ENCODE measurements at places on chromosomes 4 and X.

- DNase-seq = peak; percentile 3
Observed at GRCh38 chr4:151641167-151641566, 119.6 kb downstream of the GATB start.

- DNase-seq = no peak
Observed at GRCh38 chr4:138981930-138982390, 33.6 kb upstream of the NOCT start.

DNA sequence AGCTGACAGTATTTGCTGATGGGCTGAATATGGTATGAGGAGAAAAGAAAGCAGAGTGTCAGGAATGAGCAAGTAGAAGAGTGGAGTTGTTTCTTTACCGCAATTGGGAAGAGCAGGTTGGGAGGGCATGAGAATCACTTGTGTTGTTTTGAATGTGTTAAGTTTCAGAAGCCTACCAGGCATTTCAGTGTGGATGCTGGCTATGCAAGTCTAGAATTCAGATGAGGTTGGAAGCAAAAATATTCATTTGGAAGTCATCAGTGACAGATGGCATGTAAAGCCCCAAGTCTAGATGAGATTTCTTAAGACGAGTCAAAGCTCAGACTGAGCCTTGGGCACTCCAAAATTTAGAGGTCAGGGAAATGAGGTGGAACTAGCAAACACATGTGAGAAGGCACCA lies 156.4 kb downstream of the TSPAN5 start:
- DNase-seq = no peak

DNA sequence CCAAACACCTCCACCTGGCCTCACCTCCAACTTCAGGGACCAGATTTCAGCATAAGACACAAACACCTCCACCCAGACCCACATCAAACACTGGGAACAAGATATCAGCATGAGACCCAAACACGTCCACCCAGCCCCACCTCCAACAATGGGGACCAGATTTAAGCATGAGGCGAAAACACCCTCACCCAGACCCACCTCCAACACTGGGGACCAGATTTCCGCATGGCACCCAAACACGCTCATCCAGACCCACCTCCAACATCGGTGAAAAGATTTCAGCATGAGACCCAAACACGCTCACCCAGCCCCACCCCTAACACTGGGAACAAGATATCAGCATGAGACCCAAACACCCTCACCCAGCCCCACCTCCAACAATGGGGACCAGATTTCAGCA lies 210.0 kb downstream of the ASMT start:
- no peak for DNase-seq

GRCh38 chrX:115356369-115356768 lies 66.9 kb downstream of the LUZP4 start:
- DNase-seq = no peak

- DNase-seq = no peak
Observed at GRCh38 chr4:140720387-140721304, 35.5 kb downstream of the TBC1D9 start.

GRCh38 chr4:156378033-156378665 lies 424.5 kb upstream of the CTSO start:
- no peak for DNase-seq

DNA sequence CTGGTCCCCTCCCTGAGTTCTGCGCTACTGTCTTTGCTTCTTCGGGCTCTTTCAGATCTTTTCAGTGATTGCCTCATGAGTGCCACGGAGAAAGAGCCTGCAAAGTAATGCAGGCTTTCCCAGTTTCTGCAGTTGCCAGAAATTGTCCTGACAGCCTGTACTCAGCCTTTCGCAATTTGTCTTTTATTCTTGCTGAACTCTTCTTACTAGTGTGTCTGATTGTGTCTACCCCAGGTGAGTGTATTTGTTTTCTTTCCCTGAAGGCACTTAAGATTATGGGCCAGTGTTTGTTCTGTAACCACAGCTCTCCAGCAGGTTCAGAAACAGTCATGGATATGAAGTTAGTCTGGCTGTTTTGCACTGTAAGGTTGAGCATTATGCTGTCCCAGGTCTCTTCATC lies 47.1 kb downstream of the FAM193A start:
- DNase-seq = no peak

DNA sequence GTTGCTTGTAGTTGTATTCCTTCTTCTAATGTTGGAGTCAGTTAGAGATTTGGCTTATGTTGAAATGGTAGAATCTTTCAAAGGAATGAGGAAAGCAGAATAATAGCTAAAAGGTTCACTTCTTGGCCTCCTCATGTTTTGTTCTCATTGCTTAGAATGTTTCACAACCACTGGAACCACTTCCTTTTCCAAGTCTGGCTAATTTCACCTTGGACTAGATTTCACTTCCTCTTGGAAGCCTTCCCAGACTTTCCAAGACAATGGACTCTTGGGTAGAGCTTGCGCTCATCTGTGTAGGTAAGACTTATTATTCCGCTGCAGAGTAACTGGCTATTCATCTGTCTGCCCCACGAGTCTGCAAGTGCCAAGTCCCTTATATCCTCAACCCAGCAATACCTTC lies 8.3 kb downstream of the SPATA18 start:
- DNase-seq = no peak

DNA sequence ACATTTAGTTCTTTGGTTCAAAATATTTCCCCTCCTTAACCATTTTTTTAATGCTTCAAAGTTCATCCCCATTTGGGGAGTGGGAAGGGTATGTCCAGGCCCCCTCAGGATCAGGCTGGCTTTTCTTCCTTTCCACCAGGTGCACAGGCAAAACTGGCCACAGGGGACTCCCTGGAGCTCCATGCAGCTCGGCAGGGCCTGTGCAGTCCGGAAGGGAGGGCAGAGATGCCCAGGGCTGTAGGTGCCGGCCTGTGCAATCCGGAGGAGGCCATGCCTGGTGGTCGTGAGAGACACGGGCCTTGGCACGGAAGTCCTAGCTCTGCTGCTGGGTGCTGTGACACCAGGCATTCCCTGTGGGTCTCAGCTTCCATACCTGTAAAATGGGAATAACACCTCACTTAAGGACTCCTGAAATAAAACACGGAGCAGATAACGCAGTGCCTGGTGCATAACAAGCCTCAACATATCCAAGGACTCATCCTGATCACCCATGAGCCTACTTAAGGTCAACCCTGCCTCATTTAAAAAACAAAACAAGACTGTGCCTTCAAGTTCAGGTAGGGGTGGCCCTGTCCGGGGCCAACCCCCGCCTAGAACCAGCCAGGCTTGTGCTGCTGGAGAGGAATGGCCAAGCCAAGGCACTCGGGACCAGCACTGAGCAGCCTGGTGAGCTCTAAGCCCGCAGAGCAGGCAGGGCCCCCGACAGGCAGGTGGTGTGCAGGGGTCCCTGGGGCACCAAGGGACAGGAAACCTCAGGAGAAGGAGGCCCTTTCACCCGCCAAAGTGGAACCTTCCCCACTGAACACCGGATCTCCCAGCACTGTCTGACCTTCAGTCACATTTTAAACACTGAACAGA lies 21.2 kb upstream of the CYP4V2 start:
- DNase-seq = no peak

- no peak for DNase-seq
Observed at GRCh38 chr4:73710094-73710493, 30.3 kb upstream of the CXCL8 start.

- no peak for DNase-seq
Observed at GRCh38 chr4:175910700-175911099, 98.6 kb upstream of the GPM6A start.

GRCh38 chr4:47672696-47673095 lies 165.2 kb downstream of the CORIN start:
- no peak for DNase-seq

GRCh38 chrX:131802836-131803626 lies 220.1 kb upstream of the STK26 start:
- no peak for DNase-seq

- DNase-seq = no peak
Observed at GRCh38 chrX:122094611-122095010, 1047.2 kb downstream of the GLUD2 start.

DNA sequence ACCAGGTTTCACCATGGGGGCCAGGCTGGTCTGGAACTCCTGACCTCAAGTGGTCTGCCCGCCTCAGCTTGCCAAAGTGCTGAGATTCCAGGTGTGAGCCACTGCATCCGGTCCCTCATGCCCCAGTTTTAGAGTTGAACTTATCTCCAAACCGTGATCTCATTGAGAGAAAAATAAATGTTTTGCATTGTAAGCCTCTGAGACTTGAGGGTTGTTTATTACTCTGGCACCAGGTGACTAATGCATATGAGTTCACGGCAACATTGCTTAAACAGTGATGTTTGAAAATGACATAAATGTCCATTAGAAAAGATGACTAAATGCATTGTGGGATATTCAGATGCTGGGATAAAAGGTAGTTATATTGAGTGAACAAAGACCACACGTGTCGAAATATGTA lies 22.9 kb upstream of the FAT1 start:
- DNase-seq = no peak

DNA sequence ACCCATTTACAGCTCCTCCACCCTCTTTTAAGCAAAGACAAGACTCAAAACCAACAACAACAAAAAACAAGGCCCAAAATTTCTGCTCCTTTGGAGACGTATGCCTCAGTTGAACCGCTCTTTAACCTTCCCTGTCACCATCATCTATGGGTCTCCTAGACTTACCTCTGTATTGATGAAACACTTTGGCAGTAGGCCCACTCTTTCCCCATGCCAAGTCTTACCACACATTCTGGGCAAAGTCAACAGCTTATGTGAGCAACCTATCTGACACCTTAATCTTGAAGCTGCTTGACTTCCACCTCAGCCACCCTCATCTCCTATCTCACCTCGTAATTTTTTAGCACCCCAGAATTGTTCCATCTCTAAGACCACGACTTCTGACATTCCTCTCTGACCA lies 99.7 kb upstream of the CXorf66 start:
- DNase-seq = no peak

DNA sequence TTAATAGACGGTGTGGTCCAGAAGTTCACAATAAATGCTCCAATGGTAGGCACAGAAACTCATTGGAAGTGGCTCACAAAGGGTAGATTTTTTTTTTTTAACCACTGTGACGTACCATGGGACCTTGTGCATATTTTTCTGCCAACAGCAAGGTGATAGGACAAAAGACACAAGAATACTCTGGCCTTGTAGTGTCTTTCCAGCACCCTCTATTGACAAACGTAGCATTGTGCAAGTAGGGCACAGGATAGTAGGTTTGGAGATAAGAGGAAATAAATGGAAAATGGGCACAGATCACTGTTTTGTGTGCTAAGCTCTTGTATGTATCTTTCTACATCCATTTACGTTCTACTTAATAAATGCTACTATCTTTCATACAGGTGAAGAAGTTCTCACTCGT lies 2054.9 kb downstream of the PCDH7 start:
- peak; percentile 37 for DNase-seq

GRCh38 chr4:6125103-6125651 lies 75.2 kb downstream of the JAKMIP1 start:
- no peak for DNase-seq

DNA sequence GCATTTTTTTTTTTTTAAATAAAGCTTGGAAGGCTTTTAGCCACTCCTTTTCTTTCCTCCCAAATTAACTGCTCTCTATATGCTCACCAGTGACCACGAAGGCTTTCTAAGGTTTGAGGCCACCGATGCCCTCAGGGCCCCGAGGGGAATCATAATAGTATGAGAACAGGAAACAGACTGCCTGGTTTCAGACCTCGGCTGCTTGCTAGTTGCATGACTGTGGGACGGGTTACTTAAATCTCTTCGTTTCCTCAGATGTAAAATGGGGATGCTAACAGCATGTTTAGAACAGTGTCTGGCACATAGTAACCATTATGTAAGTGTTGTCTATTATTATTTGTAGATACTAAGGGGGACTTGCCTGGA lies 3.6 kb downstream of the LINC00632 start:
- DNase-seq = no peak

DNA sequence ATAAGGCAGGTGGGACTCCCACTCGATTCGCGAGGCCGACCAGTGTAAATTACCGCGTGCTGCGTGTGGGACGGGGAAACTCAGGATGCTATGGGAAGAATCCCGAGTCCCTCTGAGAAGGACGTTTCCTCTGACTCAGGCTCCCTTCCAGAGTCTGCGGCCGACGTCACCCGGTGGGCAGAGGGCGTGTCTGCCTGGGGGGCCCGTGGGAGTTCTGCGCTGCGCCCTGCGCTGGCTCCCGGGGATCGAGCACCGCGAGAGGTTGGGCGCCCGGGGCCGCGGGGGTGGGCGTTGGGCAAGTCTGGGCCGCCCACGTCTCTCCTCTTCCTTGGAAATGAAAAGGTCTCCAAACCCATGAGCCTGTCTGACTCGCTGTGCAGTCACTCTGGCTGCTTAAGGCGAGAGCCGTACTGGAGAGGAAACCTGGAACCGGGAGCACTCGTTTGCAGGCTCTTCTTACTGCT lies 568 bp downstream of the NIPAL1 start:
- peak; percentile 33 for DNase-seq

- DNase-seq = peak; percentile 17
Observed at GRCh38 chr4:127856813-127857447, 23.8 kb upstream of the PLK4 start.

- no peak for DNase-seq
Observed at GRCh38 chrX:103756736-103757135, 19.9 kb upstream of the PLP1 start.

DNA sequence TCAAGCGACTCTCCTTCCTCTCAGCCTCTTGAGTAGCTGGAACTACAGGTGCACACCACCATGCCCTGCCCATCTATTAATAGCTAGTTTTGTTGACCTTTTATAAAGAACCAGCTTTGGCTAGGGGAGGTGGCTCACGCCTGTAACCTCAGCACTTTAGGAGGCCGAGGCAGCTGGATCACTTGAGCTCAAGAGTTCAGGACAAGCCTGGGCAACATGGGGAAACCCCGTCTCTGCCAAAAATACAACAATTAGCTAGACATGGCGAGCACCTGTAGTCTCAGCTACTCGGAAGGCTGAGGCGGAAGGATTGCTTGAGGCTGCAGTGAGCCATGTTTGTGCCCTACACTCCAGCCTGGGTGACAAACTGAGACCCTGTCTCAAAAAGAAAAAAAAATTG lies 2.7 kb downstream of the TKTL1 start:
- no peak for DNase-seq

DNA sequence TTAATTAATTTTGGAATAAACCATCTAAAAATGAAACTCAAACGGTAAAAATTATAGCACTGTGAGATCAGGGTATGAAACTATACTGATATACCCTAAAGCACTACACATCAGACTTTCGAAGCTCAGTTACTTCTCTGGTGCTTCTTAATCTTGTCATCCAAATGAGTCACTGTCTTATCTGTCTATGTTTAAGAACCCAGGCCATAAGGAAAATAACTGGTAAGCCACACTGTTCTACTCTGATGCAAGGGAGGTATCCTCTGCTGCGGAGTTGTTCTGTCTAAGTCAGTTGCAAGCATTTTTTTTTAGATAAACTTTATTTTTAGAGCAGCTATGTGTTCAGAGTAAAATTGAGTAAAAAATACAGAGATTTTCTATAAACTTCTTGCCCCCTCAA lies 830.8 kb upstream of the POU3F4 start:
- DNase-seq = no peak

- DNase-seq = no peak
Observed at GRCh38 chrX:132333351-132333750, 114.1 kb upstream of the RAP2C start.

DNA sequence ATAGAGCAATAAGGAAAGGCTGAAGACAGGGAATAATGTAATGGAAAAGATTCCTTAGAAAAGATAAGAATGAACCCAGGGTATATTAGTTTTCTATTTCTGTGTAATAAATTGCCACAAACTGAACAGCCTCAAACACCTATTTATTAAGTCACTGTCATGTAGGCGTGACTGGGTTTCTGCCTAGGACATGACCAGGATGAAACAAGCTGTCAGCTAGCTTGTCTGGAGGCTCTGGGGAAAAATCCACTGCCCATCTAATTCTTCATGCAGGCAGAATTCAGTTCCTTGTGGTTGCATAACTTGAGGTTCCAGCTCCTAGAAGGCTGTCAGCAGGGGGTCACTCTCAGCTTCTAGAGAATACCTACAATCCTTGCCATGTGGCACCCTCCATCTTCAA lies 277.7 kb downstream of the TMA16 start:
- no peak for DNase-seq
